Amniotic stem cell (primary cell): ENCODE measurements at places on chromosomes 4 and X.

DNA sequence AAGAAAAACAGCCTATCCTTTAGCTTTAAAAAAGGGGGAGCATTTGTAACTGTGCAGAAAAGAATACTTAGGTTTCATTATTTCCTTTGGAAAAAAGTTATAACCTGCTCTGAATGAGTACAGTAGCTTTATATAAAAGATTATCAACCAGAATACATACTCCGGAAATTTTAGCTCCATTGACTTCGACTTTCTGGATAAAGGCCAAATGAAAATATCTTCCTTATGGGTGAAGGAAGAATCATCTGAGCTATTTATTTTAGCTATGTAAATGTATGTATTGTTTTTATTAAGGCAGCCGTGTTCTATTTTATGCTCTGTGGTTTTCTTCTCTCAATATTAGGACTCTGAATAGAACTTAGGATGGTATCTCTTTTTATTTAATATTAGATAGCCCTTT is 69.0 kb upstream of the ETNPPL start:
- DNase-seq: no peak

- no peak for DNase-seq
Observed at GRCh38 chr4:128220286-128221235, 67.1 kb downstream of the PGRMC2 start.

DNA sequence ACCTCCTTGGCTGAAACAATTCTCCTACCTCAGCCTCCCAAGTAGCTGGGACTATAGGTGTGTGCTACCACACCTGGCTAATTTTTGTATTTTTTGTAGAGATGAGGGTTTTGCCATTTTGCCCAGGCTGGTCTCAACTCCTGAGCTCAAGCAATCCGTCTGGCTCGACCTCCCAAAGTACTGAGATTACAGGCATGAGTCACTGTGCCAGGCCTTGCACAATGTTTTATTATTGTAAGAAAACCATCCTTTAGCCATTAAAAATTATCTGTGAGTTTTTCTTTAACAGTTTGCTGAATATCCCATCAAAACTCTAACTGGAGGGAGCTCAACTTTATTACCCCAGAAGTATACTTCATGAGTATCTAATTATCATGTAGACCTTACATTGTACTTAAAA is 900.3 kb downstream of the PCDH7 start:
- DNase-seq: no peak

GRCh38 chr4:179836179-179837075 is 2394.2 kb upstream of the AGA start:
- no peak for DNase-seq

- no peak for DNase-seq
Observed at GRCh38 chr4:3783693-3784306, 17.6 kb downstream of the ADRA2C start.

DNA sequence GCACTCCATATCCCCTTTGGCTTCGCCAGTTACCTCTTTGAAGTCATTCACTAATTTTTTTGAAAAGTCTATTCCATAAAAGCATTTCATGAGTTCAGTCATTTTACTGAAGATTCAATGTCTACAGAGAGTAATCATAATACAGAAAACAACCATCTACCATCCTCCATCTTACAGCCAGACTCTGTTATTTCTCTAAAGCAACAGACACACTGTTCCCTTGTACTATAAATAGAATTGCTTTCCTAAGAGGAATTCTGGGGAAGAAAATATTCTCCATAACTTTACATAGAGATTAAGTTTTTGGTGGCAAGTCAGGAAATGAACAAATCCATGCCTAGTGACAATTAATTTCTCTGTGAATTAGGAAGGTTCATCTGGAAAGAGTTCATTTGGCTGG is 37.0 kb downstream of the XK start:
- no peak for DNase-seq

DNA sequence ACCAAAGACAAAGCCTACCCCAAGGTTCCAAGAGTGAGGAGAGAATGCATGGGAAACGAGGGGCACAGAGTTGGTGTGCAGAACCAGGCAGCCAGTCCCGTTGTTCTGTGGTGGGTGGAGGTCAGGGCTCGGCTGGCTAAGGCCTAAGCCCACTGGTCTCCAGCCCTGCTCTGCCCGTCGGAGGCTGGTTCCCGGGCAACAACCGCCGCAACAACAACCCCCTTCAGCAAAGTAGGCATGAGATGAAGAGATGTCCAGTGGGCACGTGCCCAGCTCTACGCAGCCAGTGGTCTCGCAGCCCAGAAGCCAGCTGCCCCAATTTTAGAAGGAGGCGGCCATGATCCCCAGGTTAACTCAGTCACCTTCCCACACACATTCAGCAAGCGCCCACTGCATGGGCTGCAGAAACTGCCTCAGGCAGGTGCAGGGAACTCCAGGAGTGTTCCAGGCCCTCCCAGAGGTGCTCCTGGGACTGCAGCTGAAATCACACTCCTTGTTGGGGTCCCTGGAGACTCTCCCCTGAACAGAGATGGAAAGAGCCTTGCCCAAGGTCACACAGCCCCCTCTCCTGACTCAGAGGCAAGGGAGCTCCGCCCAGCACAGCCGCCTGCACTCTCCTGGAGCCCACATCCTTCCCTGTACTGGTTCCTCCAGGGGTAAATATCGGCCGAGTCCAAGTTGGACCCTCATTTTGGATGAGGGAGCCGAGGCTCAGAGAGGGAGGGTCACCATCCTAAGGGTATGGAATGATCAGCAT is 25.4 kb upstream of the HTRA3 start:
- no peak for DNase-seq

DNA sequence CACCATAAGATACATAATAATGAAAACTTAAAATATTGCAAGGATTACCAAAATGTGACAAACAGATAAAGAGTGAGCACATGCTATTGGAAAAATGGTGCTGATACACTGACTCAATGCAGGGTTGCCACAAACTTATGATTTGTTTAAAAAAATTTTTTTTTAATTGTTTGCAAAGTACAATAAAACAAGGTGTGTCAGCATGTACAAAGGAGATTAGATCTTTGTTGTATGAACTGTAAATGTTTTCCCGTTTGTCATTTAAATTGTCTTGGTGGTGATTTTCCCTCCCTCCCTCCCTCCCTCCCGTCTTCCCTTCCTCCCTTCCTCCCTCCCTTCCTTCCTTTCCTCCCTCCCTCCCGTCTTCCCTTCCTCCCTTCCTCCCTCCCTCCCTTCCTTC is 31.4 kb downstream of the ANXA5 start:
- DNase-seq: no peak

GRCh38 chr4:5385741-5386311 is 322.5 kb downstream of the EVC2 start:
- DNase-seq: no peak

GRCh38 chr4:10442976-10443375 is 14.2 kb downstream of the ZNF518B start:
- no peak for DNase-seq

DNA sequence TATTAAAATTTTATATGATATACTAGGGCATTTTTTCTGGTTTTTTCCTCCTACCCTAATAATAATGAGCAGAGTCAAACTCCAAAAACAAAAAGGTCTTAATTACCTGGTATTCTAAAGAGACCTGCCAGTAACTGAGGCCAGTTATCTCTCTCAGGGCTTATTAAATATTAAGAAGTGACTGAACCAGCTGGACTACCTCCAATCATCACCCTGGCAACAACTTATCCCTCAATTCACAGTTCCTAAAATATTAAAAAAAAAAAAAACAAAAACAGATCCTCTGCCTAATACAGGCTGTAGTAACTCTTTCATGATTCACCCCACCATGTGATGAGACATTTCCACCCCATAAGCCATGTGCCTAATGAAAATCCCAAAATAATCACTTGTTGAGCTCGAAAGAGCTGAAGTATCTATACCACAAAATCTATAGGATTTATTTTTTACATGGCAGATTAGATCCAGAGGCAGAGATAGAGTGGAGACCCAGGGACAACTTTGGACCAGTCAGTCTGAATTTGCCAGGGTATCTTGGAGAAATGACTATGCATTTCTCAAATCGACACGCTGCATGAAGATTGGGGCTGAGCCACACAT is 698.0 kb downstream of the FAT4 start:
- no peak for DNase-seq

DNA sequence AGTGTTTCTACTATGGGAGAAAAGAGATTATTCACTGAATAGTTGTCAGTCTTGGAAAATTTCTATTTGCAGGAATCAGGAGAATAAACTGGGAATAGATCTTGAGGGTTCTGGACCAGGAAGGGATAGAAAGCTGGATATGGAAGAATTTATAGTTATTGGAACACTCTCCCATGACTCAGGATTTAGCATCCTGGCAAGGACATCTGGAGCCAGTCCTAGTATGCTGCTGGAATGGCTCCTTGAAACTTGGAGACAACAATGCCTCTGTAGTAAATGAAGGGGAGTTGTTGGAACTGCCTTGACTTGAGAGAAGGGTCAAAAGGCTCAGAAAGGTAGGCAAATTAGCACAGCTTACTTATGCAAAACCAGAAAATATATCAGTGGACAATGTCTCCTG is 23.5 kb upstream of the THOC2 start:
- no peak for DNase-seq

- DNase-seq: peak; percentile 22
Observed at GRCh38 chrX:20224814-20225487, 41.8 kb downstream of the RPS6KA3 start.

GRCh38 chr4:4559596-4559995 is 17.7 kb upstream of the STX18 start:
- DNase-seq: no peak

DNA sequence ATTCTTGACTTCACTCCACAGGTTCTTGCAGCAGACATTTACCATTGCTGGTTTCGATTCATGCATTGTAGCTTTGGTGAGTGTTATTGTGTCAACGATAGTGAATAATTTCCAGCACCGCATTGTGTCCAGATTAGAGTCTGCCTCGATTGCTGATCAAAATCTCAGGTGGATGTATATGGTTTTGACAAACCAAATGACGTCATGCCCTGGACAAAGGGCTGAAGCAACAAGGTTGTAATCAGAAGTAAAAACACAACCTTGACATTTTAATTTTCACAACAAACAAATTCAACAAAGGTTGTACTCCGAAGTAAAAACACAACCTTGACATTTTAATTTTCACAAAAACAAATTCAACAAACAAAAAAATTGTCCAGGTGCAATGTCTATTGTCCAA is 81.1 kb upstream of the WWC2 start:
- no peak for DNase-seq

- no peak for DNase-seq
Observed at GRCh38 chr4:187586892-187587291, 408.7 kb upstream of the ZFP42 start.
